ENCODE measurements at places on chromosomes 5 and 9.

- DNase-seq, result no peak
These were observed 46.0 kb upstream of the OSMR start for GRCh38 chr5:38799556-38800377.

GRCh38 chr9:72579880-72580550 lies 58.6 kb downstream of the TMC1 start:
- no peak for DNase-seq

DNA sequence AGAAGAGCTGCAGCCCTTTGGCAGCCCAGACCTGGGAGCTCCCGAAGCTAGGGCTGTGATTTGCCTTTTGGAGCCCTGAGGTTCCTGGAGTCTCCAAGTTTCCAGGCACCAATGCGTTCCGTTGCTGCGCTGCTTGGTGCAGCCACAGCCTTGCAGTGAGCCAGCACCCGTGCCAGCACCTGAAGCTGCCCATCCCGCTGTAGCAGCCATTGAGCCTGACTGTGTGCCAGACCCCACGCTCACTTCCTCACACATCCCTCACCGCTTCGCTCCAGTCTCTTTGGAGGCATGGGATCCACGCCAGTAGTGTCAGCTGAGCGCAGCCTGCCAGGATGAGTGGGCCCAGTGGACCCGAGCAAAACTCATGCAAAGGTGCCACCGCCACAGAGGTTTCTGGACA lies 22.5 kb upstream of the C9orf72 start:
- DNase-seq, result no peak

DNA sequence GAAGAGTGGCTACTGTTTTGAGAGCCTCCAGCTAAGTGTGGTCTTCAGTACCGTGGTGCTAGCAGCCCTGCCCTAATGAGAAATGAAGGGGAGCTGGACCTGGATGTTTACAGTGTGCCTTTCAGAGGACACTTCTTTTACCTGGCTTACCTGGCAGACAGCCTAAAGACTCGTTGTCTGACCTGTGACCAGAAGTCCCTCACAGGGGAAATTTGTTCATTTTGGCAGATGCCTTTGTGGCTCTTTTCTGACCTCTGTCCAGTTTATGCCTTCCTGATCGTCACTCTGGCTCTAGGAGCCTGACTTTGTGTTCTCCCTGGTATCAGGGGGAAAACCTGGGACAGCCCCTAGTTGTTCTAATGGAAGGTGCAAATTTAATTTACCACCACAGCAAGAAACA lies 475.1 kb downstream of the DMRTA1 start:
- DNase-seq, result no peak

GRCh38 chr9:130896233-130897014 lies at the start of gene QRFP:
Gene QRFP, minus strand, starts transcription at chr9:130896812. Its CDS starts 2,974 bp downstream, at chr9:130893838.
- DNase-seq, result no peak

DNA sequence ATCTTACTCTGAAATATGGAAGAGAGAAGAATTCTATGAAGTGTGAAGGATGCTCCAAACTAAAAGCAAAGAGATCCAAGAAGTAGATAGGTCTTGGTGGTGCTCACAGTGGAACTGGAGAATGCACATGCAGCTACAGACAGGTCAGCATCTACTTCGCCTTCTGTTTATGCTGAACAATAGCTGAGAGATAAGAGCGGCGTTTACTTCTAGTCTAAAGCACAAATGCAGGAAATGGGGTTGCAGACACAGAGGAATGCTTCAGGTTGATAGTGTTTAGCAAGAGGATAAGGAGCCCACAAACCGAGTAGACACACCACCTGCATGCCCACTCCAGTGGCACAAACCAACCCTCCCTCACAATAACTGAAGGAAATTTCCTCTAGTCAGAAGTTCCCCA lies 180.0 kb upstream of the RGMB start:
- no peak for DNase-seq

DNA sequence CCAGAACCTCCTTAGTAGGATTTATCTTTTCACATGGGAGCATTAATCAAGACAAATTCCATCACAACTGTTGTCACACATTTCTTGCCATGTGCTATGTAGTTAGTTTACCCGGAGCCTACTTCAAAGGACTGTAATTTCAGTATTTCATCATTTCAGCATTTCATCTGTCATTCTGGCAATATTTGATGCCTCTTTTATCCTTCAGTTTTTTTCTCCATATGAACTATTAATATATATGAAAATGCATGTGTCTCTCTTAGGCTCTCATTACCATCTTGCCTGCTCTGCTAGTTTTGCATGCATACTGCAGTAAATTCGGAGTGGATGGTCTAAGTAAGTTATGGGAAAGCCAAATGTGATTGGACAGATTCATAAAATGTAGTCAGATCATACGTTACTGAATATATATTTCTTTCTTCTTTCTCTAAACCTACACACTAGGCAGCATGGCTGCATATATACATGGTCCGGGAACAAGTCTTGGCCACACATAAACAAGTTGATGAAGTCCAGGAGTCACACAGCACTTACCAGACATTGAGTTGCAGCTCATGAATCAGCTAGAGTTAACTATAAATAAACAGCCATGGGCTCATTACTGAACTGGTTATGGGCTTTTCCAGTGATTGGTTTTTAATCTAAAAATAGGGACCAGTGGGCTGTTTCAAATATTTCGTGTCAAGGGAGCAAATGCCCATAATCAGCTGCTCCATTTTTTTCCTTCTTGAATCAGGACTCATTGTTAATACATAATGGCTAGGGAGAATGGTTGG lies 46.6 kb downstream of the SPATA31D1 start:
- no peak for DNase-seq

GRCh38 chr9:99693888-99694287 lies 127.8 kb upstream of the NR4A3 start:
- DNase-seq, result no peak

GRCh38 chr5:22044229-22044628 lies 808.9 kb downstream of the CDH12 start:
- DNase-seq, result no peak

- no peak for DNase-seq
These were observed 25.9 kb upstream of the UNC5A start for GRCh38 chr5:176784218-176785165.

DNA sequence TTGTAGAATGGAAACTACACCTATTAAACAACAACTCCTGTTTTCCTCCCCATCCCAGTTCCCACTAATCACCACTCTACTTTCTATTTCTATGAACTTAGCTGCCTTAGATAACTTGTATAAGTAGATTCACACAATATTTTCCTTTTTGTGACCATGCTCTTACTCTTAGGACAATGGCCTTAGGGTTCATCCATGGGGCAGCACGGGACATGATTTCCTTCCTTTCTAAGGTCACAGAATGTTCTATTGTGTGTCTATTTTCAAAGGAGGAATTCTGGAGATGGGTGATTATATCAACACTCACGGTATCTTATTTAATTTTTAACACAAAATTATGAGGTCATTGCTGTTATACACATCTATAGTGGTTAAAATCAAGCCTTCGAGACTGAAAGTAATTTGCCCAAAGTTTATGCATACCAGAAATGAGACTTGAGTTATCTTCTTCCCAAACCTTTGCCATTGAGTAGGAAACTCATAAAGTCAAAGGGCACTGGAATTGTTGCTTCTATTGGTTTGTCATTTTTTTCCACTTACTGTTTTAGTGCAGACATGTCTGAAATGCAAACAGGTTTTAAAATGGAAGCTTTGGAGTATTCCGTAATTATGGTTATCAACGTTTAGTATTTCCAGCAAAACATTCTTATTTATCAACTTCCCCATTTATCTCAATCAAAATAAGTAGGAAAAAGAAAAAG lies 23.6 kb downstream of the CTSL start:
- DNase-seq, result no peak

GRCh38 chr9:112361601-112362000 lies 18.3 kb upstream of the HSDL2 start:
- DNase-seq, result no peak

- no peak for DNase-seq
These were observed 74.5 kb downstream of the MRPS27 start for GRCh38 chr5:72245546-72245945.

DNA sequence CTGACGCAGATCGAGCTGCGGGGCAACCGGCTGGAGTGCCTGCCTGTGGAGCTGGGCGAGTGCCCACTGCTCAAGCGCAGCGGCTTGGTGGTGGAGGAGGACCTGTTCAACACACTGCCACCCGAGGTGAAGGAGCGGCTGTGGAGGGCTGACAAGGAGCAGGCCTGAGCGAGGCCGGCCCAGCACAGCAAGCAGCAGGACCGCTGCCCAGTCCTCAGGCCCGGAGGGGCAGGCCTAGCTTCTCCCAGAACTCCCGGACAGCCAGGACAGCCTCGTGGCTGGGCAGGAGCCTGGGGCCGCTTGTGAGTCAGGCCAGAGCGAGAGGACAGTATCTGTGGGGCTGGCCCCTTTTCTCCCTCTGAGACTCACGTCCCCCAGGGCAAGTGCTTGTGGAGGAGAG lies 4.6 kb upstream of the PHYHD1 start:
- DNase-seq, result no peak

DNA sequence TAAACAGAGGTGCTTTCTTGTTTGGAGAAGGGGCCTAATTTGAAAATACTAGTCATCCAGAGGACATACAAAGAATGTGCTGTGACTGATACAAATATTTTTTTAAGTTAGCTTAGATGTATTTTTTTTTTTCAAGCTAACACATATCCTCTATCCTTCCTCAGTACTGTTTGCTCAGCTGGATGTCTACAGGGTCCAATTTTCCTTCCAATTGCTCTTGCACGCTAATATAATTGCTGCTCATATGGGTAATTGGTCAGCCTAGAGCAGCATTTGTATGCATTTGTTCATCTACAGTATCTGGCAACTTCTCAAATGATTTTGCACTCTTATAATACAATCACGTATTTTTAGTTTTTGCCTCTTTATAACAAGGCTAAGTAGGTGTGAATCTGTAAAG lies 84.7 kb downstream of the ZDHHC21 start:
- no peak for DNase-seq

GRCh38 chr9:84368601-84369000 lies 28.0 kb upstream of the SLC28A3 start:
- DNase-seq, result no peak

GRCh38 chr9:17436854-17437253 lies 142.0 kb upstream of the SH3GL2 start:
- no peak for DNase-seq

- no peak for DNase-seq
These were observed 42.8 kb upstream of the NR4A3 start for GRCh38 chr9:99778836-99779235.

DNA sequence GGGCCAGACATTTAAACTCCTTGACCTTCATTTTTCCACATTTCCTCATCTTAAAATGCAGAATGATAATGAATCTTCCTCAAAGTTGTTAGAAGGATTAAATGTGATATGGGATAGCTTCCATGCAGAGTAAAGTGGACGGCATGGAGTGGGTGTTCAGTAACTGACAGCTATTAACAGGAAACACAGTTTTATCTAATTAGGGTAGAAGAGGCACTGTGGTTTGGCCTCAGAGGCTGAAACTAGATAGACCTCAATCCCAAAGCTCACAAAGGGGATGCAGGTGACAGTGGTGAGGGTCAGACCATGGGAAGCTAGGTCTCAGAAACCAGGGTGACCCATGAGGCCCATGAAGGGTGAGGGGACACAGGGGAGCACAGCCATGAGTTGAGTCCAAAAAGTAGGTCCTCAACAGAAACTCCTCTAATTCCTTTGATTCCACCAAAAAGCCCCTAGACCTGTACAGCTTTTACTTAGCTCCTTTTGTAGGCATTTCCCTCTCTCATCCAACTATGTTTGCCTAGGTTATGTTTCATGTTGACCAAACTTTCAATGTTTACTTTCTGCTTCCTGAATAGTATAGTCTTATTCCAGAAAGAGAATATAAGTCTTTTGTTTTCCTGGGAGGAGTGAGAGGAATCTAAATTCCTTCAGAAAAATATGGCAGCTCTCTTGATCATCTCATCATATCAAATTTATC lies 27.9 kb upstream of the GLDC start:
- DNase-seq, result no peak

- no peak for DNase-seq
These were observed 34.6 kb downstream of the HABP4 start for GRCh38 chr9:96484521-96484931.

GRCh38 chr5:168624850-168625364 lies 45.7 kb upstream of the PANK3 start:
- DNase-seq, result no peak

GRCh38 chr5:112419986-112420864 lies 1.1 kb upstream of the EPB41L4A start:
- peak; percentile 15 for DNase-seq

GRCh38 chr5:148507648-148508047 lies 123.9 kb downstream of the FBXO38 start:
- no peak for DNase-seq

GRCh38 chr9:79120941-79121340 lies 450.8 kb upstream of the TLE4 start:
- no peak for DNase-seq

DNA sequence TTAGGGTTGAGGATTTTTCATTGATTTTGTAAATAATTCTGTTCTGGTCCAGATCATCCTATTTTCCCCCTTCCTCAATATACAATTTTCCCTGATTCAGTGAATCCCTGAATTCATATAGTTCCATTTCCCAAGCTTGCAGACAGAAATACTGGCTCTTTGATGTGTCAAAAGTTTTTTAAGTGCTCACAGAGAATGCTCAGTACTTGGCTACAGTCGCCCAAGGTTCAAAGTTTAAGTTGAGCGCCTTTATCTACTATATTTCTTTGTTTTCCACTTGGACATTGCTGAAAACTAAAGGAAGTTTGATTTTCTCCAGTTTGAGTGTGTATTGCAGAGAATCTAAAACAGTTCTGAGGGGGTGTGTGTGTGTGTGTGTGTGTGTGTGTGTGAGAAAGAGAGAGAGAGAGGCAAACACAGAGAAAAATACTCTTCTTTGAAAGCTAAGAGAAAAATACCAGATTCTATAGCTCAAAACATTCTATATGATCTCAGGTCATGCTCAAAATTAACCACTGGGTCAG lies 136.2 kb upstream of the ACO1 start:
- DNase-seq, result no peak

DNA sequence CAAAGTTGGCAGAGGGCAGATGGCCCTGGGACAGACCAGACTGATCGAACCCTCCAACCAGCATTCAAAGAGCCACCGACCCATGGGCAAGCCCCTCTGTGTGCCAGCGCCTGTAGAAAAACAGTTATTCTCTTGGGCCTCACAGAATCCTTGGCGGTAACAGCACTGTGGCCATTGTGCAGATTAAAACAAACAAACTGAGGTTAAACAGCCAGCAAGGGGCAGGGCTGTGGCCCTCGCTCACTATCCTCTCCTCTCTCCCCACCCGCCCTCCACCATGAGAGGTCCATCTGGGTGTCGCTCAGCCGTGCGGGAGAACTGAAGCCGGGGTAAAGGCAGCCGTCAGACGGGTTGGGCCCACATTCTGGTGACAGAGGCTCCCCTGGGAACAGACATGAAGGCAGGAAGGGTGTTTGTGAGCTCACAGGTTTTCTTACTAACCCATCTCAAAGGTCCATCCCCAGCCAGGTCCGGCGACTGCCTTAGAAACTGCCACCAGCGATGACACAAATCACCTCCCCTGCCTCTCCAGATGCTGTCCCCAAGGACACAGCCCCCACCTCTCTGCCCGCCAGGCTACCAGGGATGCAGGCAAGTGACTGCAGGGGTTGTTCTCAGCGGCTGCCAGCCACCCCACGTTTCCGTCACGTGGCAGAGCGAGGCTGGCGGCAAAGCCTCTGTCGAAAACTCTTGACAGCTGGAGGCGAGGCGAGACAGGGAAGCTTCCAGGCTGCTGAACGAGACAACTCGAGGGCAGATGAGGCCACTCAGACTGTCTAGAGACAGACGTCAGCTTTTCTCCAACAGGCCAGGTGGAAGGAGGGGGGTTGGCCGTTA lies 75.8 kb upstream of the SARDH start:
- no peak for DNase-seq

GRCh38 chr5:96149021-96149420 lies 187.4 kb upstream of the ELL2 start:
- DNase-seq, result no peak
